ENCODE measurements at places on chromosomes 16 and 17.

- H3K36me3 ChIP-seq, result no peaks in the 10 kb centered on the region
- no peak for DNase-seq
- H3K4me1 ChIP-seq, result no peaks in the 10 kb centered on the region
- no peak overlapping the region for H3K27ac ChIP-seq
Measured at GRCh38 chr17:71338396-71338795, 782.4 kb upstream of the SOX9 start.

DNA sequence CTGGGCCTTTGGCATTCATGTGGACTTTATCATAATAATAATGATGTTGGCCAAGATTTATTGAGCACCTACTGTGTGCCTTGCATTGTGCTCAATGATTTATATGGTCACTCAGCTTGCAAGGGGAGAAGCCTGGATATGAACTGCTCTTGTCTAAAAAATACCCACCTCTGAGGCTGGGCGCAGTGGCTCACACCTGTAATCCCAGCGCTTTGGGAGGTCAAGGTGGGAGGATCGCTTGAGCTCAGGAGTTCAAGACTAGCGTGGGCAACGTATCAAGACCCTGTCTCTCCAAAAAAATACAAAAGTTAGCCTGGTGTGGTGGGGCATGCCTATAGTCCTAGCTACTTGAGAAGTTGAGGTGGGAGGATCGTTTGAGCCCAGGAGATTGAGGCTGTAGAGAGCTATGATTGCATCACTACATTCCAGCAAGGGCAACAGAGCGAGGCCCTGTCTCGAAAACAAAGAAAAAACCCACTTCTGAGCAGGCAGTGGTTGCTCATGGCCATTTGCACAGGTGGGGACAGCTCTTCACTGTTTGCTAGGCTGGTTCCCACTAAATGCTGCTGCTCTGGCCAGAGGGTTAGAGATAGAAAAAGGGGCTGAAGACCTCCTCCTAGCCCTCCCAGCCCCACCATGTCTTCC lies 4.3 kb upstream of the ADGRG1 start:
- peaks cover 26% of the 10 kb centered on the region for H3K4me1 ChIP-seq
- H3K27me3 ChIP-seq, result no peaks in the 10 kb centered on the region
- no peak for DNase-seq
- no peaks in the 10 kb centered on the region for H3K36me3 ChIP-seq

- H3K4me3 ChIP-seq, result peak overlapping the region; percentile 11
- H3K36me3 ChIP-seq, result no peaks in the 10 kb centered on the region
- peak overlapping the region; percentile 47 for H3K27ac ChIP-seq
- peaks cover 28% of the 10 kb centered on the region for H3K4me1 ChIP-seq
Measured at GRCh38 chr16:14303639-14304394, 232.7 kb downstream of the MRTFB start.

- H3K27me3 ChIP-seq, result no peaks in the 10 kb centered on the region
- no peak overlapping the region for H3K4me3 ChIP-seq
- peaks cover 3% of the 10 kb centered on the region for H3K4me1 ChIP-seq
- DNase-seq, result no peak
Measured at GRCh38 chr17:69418535-69418934, 4.0 kb downstream of the MAP2K6 start.

- no peaks in the 10 kb centered on the region for H3K27me3 ChIP-seq
- no peaks in the 10 kb centered on the region for H3K36me3 ChIP-seq
- H3K4me1 ChIP-seq, result no peaks in the 10 kb centered on the region
- H3K27ac ChIP-seq, result no peak overlapping the region
- no peak overlapping the region for H3K4me3 ChIP-seq
- DNase-seq, result no peak
Measured at GRCh38 chr16:88853325-88853941, 3.3 kb downstream of the GALNS start.

- H3K27me3 ChIP-seq, result no peaks in the 10 kb centered on the region
- H3K4me3 ChIP-seq, result no peak overlapping the region
- no peaks in the 10 kb centered on the region for H3K4me1 ChIP-seq
- no peak overlapping the region for H3K27ac ChIP-seq
- no peak for DNase-seq
Measured at GRCh38 chr16:27408602-27409031, 6.6 kb downstream of the IL21R start.

DNA sequence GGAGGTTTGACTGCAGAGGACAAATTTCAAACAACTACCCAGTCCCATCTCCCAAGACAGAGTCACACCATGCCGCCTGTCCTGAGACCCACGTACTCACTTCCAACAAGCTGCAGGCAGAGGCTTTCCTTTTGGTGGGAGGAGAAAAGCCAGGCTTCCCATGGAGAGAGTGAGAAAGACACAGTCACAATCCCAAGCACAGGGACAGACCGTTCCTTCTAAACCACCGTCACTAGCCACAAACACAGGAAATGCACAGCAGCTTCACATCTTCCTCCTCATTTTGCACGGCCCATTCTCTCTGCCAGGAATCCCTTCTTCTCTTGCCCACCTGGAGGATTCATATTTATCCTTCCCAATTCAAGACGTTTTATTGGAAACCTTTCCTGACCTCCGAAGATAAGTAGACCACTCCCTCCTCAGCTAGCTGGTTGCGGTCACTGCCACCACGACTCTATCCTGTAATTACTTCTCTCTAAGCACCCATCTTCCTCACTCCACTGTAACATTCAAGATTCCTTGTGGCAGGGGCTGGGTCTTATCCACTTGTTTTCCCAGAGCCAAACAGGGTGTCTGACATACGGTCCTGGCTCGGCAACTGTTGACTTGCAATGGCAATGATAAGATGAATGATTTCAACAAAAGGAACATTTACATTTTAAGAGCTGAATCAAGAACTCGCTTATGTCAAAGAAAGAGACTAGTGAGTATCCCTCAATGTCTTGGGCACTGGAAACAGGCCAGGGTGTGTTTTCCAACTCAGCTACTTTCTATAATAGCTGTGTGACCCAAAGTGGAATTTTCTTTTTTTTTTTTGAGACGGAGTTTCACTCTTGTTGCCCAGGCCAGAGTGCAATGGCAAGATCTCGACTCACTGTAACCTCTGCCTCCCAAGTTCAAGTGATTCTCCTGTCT lies 87.6 kb downstream of the XYLT1 start:
- no peaks in the 10 kb centered on the region for H3K36me3 ChIP-seq
- peaks cover 11% of the 10 kb centered on the region for H3K4me1 ChIP-seq
- DNase-seq, result no peak
- H3K27ac ChIP-seq, result no peak overlapping the region

- H3K36me3 ChIP-seq, result no peaks in the 10 kb centered on the region
- DNase-seq, result no peak
- no peak overlapping the region for H3K27ac ChIP-seq
- no peaks in the 10 kb centered on the region for H3K27me3 ChIP-seq
- no peak overlapping the region for H3K4me3 ChIP-seq
Measured at GRCh38 chr17:80063830-80064585, 27.6 kb downstream of the CCDC40 start.

GRCh38 chr16:57564571-57565270 lies 22.3 kb downstream of the ADGRG5 start:
- DNase-seq, result no peak
- H3K4me1 ChIP-seq, result no peaks in the 10 kb centered on the region
- H3K4me3 ChIP-seq, result no peak overlapping the region
- H3K36me3 ChIP-seq, result no peaks in the 10 kb centered on the region
- H3K27me3 ChIP-seq, result no peaks in the 10 kb centered on the region

DNA sequence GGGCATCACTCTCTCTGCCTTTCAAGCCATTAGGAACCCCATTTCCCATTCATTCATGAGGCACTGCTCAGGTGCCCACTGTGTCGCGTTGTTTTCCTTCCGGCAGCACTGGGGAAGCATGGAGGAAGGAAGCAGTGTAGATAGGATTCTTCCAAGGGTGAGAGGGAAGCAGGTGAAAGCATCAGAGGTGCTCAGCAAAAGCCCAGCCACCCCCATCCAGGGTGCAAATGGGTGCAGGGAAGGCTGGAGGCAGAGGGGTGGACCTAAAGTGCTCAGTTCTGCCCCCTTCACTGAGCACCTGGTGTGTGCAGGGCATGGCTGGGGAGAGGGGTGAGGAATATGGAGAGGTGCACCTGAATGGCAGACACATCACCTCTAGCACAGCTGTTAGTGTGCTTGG lies 3.4 kb upstream of the NXPH3 start:
- no peak overlapping the region for H3K4me3 ChIP-seq
- no peak for DNase-seq
- no peak overlapping the region for H3K27ac ChIP-seq
- H3K27me3 ChIP-seq, result no peaks in the 10 kb centered on the region
- H3K36me3 ChIP-seq, result no peaks in the 10 kb centered on the region

- H3K27ac ChIP-seq, result no peak overlapping the region
- no peaks in the 10 kb centered on the region for H3K36me3 ChIP-seq
- H3K4me1 ChIP-seq, result no peaks in the 10 kb centered on the region
- no peaks in the 10 kb centered on the region for H3K27me3 ChIP-seq
Measured at GRCh38 chr16:55275167-55275566, 48.8 kb upstream of the IRX6 start.

GRCh38 chr17:9204637-9205329 lies 183.5 kb downstream of the NTN1 start:
- no peak overlapping the region for H3K27ac ChIP-seq
- H3K4me3 ChIP-seq, result no peak overlapping the region
- no peaks in the 10 kb centered on the region for H3K27me3 ChIP-seq

GRCh38 chr17:4751932-4752331 lies 12.2 kb upstream of the CXCL16 start:
- H3K4me3 ChIP-seq, result no peak overlapping the region
- no peak overlapping the region for H3K27ac ChIP-seq
- H3K27me3 ChIP-seq, result no peaks in the 10 kb centered on the region
- H3K4me1 ChIP-seq, result no peaks in the 10 kb centered on the region
- H3K36me3 ChIP-seq, result no peaks in the 10 kb centered on the region

DNA sequence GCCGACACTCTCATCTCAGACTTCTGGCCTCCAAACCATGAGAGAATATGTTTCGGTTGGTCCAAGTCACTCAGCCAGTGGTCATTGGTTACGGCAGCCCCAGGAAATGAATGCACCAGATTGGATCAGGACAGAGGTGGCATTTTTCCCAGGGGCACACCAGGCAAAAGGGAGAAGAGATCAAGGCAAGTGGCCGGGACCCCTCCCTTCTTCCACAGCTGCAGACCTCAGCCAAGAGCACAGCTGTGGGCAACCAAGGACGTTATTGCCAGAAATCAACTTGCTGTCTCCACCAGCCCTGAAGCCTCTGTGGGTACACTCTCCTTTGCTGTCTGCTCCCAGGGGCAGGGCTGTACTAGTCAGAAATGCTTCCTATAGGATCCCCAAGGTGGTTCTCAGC lies 20.7 kb downstream of the LRRC75A start:
- DNase-seq, result no peak
- no peaks in the 10 kb centered on the region for H3K4me1 ChIP-seq
- H3K36me3 ChIP-seq, result no peaks in the 10 kb centered on the region

GRCh38 chr17:79415365-79415764 lies 195.5 kb downstream of the RBFOX3 start:
- H3K4me3 ChIP-seq, result no peak overlapping the region
- no peaks in the 10 kb centered on the region for H3K27me3 ChIP-seq
- DNase-seq, result no peak
- H3K4me1 ChIP-seq, result no peaks in the 10 kb centered on the region
- no peaks in the 10 kb centered on the region for H3K36me3 ChIP-seq

DNA sequence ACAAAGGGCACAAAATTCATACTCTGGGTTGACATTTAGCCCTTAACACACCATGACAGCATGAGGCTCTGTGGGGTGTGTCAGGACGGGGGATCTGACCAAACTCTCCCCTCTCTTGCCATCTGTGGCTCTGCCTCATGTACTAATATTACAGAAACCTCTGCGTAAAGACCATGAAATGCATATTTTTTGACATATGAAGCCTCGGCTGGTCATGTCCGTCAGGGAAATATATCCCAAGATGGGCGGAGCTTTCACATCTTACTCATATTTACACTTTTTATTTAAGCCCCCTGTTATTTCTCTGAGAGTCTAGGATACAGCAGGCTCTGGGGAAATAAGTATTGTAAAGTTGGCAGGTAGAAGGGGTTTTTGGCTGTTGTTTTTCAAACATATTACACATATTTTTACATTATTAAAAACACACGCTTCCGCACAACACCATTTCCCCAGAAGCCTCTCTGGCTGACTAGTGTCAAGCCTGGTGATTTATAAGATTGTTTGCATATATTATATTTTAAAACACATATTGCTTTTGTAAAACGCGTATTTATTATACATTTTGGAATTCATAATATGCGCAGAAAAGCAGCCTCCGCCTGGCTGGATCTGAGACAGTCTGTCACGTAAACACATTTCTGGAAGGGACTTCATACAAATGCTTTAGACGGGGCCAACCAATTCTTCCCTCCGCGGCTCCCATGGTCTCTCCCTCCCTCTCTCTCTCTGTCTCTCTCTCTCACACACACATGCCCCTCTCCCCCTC lies 237.7 kb upstream of the ZFHX3 start:
- H3K36me3 ChIP-seq, result no peaks in the 10 kb centered on the region
- DNase-seq, result no peak
- no peaks in the 10 kb centered on the region for H3K27me3 ChIP-seq
- no peak overlapping the region for H3K4me3 ChIP-seq

- no peak overlapping the region for H3K27ac ChIP-seq
- no peak overlapping the region for H3K4me3 ChIP-seq
- no peaks in the 10 kb centered on the region for H3K27me3 ChIP-seq
- H3K36me3 ChIP-seq, result no peaks in the 10 kb centered on the region
Measured at GRCh38 chr16:47699106-47699505, 238.0 kb downstream of the PHKB start.

GRCh38 chr17:60525328-60525684 lies 736 bp downstream of the APPBP2 start:
- peak; percentile 57 for DNase-seq
- no peaks in the 10 kb centered on the region for H3K27me3 ChIP-seq
- peak overlapping the region; percentile 99 for H3K27ac ChIP-seq
- no peaks in the 10 kb centered on the region for H3K36me3 ChIP-seq

DNA sequence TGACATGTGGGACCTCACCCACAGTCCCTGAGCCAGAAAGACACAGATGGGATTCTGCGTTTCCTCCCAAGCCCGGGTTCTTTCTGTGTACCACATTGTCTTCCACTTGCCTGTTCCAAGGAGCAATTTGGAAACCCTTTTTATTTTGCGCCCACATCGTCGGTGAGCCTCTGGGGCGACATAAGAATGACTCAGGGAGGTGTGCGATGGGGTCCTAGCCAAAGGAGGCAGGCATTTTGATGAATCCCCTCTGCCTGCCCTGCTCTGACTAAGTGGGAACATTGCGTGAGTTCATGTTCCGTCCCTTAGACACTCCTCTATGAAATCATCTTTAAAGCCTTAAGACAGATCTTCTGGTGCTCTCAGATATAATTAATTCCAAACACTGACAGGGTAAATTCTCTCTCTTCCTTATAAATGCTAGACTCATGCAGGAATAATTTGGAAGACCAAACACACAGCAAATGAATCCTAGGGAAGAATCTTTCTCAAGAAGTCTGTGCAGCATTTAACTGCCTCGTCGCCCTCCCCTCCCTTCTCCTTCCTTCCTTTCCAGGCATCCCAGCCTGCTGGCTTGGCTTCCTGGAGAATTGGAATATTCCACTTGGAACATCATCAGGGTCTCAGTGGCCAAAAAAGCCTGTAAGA lies 52.7 kb upstream of the FOXF1 start:
- no peaks in the 10 kb centered on the region for H3K27me3 ChIP-seq
- H3K36me3 ChIP-seq, result no peaks in the 10 kb centered on the region
- no peak overlapping the region for H3K27ac ChIP-seq
- DNase-seq, result no peak

- H3K27me3 ChIP-seq, result no peaks in the 10 kb centered on the region
- no peak for DNase-seq
- no peak overlapping the region for H3K4me3 ChIP-seq
- no peaks in the 10 kb centered on the region for H3K4me1 ChIP-seq
- H3K27ac ChIP-seq, result no peak overlapping the region
Measured at GRCh38 chr16:27378871-27379481, 23.0 kb upstream of the IL21R start.

- no peaks in the 10 kb centered on the region for H3K36me3 ChIP-seq
- no peak for DNase-seq
- no peak overlapping the region for H3K4me3 ChIP-seq
Measured at GRCh38 chr17:17413821-17414220, 63.0 kb upstream of the MED9 start.

- H3K36me3 ChIP-seq, result no peaks in the 10 kb centered on the region
- no peak overlapping the region for H3K4me3 ChIP-seq
- no peak overlapping the region for H3K27ac ChIP-seq
Measured at GRCh38 chr17:54666559-54666958, 234.1 kb upstream of the TOM1L1 start.

All from pancreas (tissue), 10 donors.